Heart left ventricle (tissue), 16 donors: ENCODE measurements at places on chromosomes 2 and 18.

GRCh38 chr2:85429213-85429923 lies 10.9 kb downstream of the SH2D6 start:
- DNase-seq = no peak

DNA sequence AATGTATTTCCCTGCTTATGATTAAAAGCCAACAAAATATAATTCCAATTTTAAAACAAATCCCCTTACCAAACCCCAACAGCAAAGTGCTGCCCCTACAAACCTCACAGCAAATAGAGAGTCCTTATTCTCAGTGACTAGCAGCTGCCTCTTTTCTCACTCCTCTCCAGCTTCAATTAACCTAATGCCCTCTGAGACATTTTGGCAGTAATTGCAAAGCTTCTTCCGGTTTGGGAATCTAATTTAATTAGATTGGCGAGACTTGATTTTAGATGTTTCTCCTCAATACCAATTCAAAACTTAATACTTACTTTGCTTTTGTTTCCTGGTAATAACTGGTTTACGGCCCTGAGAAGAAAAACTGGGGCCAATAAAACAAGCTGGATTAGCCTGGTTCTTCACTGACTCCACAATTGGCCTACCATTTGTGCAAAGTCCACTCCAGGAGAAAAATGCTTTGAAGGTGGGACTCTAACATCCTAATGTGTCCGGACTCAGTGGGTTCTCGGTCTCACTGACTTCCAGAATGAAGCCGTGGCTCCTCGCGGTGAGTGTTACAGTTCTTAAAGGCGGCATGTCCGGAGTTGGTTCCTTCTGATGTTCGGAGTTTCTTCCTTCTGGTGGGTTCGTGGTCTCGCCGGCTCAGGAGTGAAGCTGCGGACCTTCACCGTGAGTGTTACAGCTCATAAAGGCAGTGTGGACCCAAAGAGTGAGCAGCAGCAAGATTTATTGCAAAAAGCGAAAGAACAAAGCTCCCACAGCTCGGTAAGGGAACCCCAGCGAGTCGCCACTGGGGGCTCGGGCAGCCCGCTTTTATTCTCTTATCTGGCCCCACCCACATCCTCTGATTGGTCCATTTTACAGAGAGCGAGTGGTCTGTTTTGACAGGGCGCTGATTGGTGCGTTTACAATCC lies 52.8 kb downstream of the SLC35F5 start:
- no peak for DNase-seq

GRCh38 chr2:75709297-75709696 lies 1.4 kb downstream of the GCFC2 start:
- DNase-seq = no peak

GRCh38 chr2:236496340-236496739 lies 73.3 kb upstream of the ACKR3 start:
- no peak for DNase-seq

GRCh38 chr2:151861174-151861573 lies 33.0 kb upstream of the ARL5A start:
- DNase-seq = no peak

DNA sequence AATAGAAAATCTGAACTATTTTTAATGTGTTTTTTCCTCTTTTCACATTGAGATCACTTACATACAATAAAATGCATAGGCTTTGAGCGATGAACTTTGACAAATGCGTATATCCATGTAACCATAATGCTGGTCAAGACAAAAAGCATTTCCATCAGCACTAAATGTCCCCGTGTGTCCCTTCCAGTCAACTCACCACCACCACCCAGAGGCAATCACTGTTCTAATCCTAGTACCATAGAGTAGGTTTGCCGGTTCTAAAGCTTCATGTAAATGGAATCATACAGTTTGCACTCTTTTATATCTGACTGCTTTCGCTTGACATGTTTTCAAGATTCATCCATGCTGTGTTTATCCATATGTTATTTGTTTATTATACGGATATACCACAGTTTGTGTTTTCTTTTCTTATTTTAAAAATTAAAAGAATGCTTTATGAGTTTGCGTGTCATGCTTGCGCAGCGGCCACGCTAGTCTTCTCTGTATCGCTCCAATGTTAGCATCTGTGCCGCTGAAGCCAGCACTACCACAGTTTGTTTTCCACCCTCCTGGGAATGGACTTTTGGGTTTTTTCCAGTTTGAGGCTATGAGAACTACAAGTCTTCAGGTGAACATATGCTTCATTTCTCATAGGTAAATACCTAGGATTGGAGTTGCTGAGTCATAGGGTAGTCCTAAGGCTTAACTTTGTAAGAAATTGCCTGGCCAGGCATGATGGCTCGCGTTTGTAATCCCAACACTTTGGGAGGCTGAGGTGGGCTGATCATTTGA lies 197.5 kb upstream of the CHAC2 start:
- no peak for DNase-seq

DNA sequence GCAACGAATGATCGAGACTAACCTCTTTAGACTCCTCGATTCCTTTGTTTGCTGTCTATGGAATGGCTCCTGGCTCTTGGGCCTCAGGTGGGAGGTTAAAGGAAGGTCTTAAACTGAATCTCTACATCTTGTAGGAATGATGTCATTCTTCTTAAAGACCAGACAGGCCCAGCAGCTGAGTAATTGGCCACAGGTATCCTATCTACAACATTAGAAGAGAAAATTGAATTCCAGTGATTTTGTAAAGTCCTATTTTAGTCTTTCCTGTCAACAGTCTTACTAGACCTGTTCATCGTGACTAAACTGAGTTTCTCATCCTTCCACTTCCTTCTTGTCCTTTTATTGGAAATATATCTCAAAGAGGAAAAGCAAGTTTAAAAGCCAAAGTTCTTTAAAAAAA lies 274.8 kb downstream of the ALPK2 start:
- no peak for DNase-seq

DNA sequence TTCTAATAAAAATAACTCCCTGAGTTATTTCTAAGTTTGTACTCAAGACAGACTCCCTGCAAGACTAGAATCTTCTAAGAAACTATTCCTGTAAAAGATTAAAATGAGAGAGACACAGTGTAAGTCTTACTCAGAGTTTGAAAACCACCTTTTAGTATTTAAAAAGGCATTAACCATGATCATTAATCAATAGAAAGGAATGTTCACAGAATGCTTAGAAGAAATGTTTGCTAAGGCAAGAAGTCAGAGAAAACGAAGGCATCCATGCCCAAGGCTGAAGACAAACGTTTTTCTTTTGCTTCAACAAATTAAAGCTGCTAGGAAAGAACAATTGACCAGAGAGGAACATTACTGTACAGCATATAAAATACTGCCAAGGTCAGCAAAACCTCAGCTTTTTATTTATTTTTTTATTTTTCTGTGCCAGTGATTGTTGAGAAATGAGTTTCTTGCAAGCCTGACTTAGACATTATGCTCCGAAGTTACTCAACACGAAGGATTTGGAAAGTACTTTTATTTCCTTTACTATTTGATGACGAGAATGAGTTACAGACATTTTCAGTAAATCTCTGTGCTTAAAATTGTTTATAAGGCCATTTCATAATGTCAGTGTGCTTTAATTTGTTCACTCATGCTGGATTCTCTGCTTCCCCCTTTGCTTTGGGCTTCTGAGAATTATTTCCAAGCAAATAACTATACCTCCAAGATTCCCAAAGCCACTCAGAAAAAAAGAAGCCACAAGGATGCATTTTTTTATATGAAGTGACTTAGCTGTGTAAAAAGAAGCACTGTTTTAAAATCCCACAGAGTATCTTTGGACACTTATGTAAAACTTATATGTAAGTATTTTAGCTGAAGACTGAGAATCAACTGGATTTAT lies 20.5 kb downstream of the RND3 start:
- no peak for DNase-seq

DNA sequence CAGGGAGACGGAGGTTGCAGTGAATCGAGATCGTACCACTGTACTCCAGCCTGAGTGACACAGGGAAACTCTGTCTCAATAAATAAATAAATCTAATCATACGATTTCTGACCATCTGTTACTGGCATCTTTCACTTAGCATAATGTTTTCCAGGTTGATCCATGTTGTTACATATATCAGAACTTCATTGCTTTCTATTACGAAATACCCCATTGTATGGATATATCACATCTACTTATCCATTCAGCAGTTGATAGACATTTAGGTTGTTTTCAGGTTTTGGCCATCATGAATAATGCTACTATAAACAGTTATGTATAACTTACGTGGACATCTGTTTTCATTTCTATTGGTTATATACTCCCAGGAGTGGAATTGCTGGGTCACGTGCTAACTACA lies 303.9 kb downstream of the PAX3 start:
- DNase-seq = no peak

DNA sequence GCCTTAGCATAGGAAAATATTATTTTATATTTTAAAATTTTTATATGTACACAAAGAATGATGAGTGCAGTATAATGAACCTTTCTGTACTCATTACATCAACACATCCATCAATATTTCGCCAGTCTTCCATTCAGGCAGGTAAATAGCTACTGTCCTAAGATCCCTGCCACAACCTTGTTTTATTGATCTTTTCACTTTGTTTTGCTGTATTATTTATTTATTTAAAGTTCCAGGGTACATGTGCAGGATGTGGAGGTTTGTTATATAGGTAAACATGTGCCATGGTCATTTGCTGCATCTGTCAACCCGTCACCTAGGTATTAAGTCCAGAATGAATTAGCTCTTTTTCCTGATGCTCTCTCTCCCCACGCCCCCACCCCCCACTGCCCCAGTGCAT lies 64.6 kb downstream of the INHBB start:
- DNase-seq = no peak

DNA sequence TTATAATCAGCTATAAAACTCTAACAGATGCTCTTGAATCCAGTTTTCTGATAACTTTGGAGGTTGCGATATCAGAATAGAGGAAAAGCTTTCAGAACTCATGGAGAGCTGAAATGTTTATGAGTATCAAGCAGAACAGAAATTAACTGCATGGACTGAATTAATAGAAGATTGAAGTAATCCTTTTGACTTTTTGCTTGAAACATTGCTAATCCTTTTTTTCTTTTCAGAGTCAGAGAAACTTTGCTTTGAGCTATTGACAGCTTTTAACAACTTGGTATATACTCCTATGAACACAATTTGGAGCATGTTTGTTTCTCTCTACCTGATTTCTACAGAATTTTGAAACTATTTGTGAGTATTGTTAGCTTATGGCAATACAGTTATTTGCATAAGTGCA lies 1254.8 kb downstream of the LRP1B start:
- DNase-seq = no peak

GRCh38 chr2:121662656-121663055 lies 13.4 kb upstream of the CLASP1 start:
- DNase-seq = no peak

GRCh38 chr2:130357864-130358263 lies 2.0 kb downstream of the PTPN18 start:
- DNase-seq = no peak

GRCh38 chr2:38376346-38377049 lies 575 bp downstream of the ATL2 start:
- peak; percentile 62 for DNase-seq

GRCh38 chr2:2810504-2810903 lies 479.4 kb upstream of the MYT1L start:
- DNase-seq = no peak

DNA sequence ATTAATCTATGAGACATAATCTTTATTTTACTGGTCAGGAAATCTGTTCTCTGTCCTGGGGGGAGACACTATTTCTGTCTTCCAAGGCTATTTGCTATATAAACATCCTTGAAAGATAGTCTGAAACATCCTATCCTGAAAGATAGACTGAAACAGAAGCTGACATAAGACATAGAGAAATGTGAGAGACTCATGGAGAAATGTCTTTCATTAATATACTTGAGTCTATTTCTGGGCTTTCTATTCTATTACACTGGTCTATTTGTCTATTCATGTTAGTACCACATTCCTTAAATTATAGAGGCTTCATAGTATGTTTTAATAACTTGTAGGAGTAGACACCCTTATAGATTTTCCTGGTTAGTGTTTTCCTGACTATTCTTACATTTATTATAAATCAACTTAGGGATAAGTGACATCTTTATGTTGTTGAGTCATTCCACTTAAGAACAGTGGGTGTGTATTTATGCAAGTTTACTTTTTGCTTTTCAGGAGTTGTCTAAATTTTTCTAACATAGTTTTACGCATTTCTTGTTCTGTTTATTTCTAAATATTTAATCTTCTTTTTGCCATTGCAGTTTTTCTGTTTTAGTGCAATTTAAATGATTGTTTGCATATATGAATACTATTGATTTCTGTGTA lies 244.9 kb upstream of the ZSWIM2 start:
- no peak for DNase-seq

- DNase-seq = peak; percentile 22
Measured at GRCh38 chr2:100321179-100321865, 979 bp downstream of the LONRF2 start.

DNA sequence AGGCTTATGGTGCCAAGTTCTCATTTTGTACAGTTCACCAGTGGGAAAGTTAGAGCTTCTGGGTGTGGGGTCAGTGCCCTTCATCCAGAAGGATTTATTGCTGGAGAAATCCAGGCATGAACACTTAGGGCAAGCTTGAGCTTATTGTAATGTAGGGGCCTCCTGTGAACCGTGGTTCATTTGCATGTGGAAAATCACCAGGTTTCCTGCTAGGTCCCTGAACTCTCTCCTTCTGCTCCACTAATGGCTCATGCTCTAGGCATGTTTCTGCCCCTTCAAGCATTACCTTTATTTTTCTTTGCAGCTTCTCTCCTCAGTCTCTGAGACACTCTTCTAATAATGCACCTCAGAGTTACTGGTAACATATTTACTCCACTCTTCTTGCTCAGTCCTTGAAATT lies 79.3 kb upstream of the FAM98A start:
- no peak for DNase-seq
